KG1 (cell line): ENCODE measurements at places on chromosomes 7 and 10.

DNA sequence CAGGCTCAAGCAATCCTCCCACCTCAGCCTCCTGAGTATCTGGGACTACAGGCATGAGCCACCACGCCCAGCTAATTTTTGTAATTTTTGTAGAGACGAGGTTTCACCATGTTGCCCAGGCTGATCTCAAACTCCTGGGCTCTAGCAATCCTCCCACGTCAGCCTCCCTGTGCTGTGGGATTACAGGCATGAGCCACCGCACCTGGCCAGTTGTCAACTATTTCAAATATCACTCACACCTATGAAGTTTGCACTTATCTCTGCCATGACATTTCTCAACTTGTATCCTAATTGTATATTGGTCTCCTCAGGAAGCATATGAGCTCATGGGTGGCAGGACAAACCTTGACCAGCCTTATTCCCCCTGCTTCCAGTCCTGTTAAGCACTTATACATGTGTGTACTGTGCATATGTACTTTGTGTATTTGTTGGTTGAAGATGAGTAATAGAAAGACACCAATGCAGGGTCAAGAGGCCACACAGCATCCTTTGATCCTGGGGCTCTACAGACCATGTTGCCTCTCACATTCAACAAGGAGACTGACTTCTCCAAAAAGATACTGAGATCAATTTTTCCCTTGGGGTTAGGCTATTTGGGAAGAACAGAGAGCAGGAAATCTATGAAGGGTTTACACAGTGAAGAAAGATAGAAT lies 82.2 kb downstream of the SLC16A9 start:
- no peak for DNase-seq

DNA sequence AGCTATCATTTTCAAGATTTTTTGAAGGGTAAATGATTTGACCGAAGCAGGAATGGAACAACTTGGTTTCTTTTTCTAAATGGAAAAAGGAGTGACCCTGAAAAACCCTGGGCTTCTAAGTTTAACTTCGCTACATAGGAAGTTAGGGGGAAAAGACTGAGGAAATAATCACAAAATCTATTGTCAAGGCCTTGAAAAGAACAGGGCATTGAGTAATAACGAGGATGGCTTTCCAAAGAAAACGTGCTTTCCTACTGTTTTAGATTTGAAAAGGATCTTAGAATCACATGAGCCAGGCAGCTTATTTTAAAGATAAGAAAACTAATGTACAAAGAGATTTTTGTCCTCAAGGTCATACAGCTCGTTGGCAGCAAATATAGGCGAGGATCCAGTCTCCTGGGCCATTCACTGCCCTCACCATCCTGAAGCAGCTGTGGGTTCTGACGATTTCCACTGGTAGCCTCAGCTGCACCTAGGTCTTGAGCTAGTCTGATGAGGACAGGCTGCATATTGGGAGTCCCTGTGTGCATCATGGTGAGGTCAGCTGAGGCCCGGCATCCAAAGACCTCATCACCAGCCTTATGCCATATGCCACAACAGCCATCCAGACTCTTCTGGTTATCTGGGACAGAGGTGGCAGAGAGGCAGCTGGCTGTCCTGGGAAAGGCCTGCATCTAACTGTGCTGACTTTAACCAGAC lies 384.7 kb upstream of the NRP1 start:
- no peak for DNase-seq

- DNase-seq: no peak
Measured at GRCh38 chr7:8590791-8591190, 157.4 kb downstream of the NXPH1 start.

- no peak for DNase-seq
Measured at GRCh38 chr10:110317866-110318850, 13.4 kb upstream of the SMNDC1 start.
